ENCODE measurements at places on chromosomes 1 and 21.

- DNase-seq = no peak
These were observed 987.5 kb upstream of the NCAM2 start for GRCh38 chr21:20010691-20011200.

DNA sequence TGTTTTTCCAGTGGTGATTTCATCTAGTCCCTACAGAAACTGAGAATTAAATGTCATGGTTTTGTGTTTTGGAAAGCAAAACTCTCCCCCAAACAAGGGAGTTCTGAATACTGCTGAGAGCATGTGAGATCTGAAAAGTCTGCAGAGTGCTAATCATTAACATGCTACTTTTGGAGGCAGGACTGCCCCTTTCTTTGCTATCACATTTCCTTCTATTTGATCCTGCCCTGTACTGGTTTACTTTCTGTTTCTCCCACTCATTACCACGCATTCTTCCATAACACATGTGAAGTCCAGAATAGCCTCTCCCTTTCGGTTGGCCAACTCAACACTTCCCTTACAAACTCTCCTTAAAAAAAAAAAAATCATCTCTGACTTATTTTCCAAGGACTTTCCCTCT, 63.6 kb downstream of the GADD45A start:
- DNase-seq = no peak

GRCh38 chr1:206808615-206809014, 36.3 kb upstream of the IL10 start:
- no peak for DNase-seq

DNA sequence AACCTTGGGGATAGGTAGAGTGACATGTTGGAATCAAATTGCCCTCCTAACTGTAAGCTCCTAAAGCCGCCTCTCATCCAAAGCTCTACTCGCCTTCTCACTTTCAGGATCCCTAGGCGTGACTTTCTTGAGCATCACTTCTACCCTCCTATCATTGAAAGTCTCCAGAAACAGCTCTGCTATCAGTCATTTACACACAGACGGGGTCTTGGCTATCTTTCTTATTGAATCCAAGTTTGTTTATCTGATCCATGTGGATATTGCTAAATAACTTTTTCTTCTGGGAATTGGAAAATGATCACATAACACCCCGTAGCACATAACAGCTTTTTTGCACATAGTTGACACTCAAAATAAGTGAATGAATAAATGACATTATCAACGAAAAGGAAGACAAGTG, 216.4 kb upstream of the KIAA0040 start:
- no peak for DNase-seq

DNA sequence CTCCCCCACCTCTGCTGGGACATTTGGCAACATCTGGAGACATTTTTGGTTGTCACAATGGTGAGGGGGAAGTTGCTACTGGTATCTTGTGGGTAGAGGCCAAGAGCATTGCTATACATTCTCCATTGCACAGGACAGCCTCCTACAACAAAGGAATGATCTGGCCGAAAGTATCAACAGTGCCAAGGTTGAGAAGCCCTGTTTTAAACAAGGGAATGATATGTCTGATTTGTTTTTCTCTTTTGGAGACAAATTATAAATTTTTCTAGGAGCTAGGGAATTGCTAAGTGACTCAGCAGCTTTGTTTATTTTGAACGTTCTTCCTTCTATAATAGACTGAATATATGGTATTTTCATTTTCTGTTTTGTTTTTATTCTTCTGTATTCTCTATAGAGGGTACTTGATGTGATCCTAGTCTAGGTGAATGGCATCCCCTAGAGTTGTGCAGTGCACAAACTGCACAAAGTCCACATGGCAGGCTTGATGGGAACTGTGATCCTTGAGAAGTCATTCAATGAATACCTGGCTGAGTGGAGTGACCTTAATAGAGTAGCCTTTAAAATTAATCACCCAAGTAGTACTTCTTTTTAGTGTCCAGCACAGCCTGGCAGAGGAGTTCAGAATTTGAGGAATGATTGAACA, 288.6 kb upstream of the USP24 start:
- no peak for DNase-seq

DNA sequence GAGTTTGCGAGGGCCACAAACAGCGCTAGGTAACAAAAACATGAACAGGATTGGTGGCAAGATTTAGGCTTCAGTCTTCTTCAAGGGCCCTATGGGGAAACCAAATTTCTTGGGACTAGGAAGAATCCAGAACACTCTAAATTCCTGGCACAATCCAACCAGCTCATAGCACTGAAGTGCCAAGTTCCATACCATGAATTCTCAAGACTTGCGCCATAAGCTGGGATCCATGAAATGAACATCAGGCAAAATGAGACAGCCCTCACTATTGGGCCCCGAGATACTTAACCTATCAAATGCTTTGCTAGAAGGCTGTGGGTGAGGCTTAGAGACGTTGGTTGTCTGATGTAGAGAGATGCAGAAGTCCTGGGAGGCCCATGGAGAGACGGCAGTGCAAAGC, 322.1 kb downstream of the PAPPA2 start:
- DNase-seq = no peak

DNA sequence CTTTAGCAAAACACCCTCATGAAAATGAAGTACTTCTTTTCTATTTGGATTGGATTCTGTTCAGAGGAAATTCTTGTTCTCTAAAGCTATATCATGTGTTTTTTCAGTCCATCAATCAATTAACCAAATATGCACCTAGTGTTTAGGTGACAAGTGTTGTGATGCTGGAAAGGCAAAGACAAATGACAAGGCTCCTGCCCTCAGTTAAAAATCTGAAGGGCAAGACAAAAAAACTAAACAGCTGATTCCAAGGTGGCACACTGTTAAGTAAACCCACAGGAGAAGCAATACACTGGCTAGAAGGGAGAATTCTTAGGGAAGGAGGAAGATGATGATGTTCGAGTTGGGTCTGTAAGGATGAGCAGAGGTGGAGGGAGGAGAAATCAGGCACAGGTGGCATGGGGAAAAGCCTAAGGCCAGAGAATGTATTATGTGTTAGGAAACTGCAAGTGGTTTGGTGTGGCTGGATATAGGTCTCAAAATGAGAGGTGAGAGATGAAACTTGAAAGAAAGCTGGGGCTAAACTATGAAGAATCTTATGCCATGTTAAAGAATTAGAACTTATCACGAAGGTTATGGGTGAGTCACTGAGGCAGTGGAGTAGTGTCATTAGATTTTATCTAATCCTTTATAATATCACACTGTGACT, 51.8 kb upstream of the GFI1 start:
- DNase-seq = no peak

- DNase-seq = no peak
These were observed 25.6 kb upstream of the ARHGEF16 start for GRCh38 chr1:3428899-3429298.

- no peak for DNase-seq
These were observed 4.5 kb upstream of the MAP3K7CL start for GRCh38 chr21:29125979-29126378.

- no peak for DNase-seq
These were observed 35.2 kb downstream of the TP73 start for GRCh38 chr1:3687504-3687903.

DNA sequence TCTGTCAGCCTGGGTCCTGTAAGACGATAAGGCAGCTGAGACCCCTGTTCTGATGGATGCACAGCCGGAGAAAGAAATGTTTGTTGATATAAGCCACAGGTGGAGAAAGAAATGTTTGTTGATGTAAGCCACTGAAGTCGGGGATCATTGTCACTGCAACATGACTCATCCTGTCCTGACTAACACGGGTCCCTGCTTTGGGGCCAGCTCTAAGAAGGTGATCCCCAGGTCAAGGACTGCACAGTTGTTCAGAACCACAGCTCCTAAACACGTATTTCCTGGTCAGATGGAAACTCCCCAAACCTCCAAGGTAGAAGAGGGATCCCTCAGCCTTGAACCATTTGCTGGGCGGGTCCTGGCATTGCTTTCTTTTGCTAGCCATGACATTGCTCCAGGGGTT, 86.4 kb upstream of the IGSF21 start:
- no peak for DNase-seq

- DNase-seq = no peak
These were observed 15.6 kb downstream of the SERBP1 start for GRCh38 chr1:67414574-67414973.

DNA sequence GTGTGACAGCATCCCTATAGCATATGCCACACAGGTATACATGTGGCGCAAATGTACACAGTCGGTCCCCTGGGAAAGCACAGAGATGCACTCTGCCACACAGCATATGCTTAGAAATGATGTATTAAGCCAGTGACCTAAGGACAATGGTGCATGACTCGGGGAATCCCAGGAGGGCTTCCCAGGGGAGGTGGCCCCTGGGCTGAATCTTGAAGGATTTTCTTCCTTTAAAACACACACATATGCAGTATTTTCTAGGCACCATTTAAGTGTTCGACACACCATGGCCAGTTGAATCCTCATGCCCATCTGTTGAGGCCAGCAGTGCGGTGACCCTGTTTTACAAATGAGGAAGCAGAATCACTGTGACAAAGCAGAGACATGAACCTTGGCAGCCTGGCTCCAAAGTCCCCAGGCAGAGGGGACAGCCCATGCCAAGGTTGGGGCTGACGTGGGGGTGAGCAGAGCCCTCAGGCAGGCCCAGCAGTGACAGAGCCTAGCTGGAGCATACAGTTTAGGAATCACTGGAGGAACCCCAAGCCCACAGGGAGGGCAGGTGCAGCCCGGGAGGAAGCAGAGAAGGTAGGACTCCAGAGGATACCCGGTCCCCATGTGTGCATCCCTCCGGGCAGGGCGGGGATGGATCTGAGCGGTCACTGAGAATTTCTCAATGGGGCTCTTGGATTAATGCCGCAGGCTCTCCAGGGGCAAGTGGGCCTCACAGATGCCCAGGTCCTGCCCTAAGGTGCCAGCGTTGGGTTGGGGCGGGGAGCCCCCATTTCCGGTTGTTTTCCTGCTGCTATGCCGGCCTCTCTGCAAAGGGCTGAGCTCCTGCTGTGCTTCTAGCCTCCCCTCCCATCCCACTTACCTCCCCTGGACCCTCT, 28.4 kb downstream of the WNT3A start:
- DNase-seq = no peak

GRCh38 chr1:193850745-193851144, 664.3 kb upstream of the B3GALT2 start:
- no peak for DNase-seq

GRCh38 chr1:103496014-103496635, 29.4 kb upstream of the RNPC3 start:
- DNase-seq = no peak

GRCh38 chr1:109197158-109198042, 16.3 kb upstream of the SARS1 start:
- DNase-seq = no peak

DNA sequence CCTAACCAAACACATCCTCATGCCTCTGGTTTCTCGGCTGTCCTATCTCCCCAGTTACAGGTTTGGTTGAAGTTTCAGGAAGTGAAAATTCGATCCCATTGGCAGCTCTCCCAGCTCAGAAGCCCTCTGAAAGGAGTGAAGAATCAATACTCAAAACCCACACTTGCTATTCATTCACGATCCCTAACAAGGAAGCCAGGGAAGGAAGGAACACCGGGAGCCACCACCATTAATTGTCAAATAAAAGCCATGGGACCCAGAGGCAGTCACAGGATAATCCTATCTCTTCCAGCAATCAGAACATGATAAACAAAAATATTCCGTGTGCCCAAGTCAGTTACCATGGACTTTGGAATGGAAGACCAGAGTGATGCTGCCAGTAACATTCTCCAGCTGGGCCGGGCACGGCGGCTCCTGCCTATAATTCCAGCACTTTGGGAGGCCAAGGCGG, 7.0 kb downstream of the TMPRSS2 start:
- DNase-seq = no peak

DNA sequence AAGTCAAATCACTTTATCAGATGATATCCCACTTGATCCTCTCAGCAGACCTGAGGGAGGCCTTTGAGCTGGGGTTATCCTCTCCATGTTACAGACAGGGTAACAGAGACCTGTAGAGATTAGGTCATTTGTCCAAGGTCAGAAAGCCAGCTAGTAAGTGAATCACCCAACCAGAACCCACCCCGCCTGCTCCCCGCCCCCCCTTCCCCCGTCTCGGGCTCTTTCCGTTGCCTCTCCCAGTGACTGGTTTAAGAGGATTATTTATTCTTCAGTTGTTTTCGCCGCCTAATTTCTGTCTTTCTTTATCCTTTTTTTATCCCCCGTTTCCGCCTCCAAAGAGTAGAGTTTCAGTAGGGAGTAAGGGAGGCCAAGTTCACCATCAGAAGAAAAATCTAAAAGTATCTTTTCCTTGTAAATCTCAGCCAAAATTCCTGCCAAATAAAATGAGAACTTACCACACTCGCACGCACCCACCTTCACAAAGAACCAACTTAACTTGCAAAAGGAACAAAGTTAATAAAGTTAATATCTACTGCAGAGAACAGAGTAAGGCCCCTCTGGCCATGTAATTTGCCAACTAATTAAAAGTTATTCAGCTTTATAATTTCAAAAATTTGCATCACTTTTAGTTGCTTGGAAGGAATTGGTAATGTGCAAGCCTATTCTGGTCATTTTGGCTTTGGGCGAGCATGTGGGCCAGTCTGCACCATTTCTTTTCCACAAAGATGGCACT, 76.8 kb upstream of the TRABD2B start:
- DNase-seq = no peak

DNA sequence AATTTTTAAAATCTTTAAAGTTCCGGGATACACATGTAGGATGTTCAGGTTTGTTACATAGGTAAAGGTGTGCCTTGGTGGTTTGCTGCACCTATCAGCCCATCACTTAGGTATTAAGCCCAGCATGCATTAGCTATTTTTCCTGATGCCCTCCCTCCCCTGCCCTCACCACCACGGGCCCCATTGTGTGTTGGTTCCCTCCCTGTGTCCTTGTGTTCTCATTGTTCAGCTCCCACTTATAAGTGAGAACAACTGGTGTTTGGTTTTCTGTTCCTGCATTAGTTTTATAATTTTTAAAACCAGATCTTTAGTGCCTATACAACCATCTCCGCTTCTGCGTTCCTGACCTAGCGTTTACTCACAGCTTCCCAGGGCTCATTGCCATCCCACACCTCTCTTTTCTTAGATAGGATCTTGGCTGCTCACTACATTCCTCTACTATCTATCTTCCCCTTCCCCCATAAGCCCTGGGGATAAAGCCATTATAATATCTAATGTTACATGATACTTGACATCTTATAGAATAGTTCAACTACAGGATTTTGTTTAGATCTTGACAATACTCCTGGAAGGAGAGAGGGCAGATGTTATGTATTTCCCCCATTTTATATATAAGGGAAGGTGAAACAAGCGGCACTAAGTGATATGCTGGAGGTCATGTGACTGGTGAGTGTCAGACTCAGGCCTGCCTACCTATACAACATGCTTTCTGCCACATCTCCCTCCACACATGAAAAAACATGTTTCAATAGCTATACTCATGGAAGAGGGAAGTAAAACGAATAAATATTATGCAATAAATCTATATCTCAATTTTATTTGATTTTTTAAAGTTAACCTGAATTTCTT, 52.3 kb upstream of the DNAJC6 start:
- DNase-seq = no peak

- DNase-seq = no peak
These were observed at the start of gene CTNNBIP1 for GRCh38 chr1:9910076-9910422. CTNNBIP1 (minus strand) TSS chr1:9910269; CDS start chr1:9872064, 38,205 bp downstream.
